ENCODE measurements at places on chromosomes 13 and 19. TPM values are rescaled to one million over a fixed set of nuclear protein-coding genes. Genes with fewer than 3 reads are reported as not detected.

KLK4 gene
- total RNA-seq: not detected

SHC2 gene
- total RNA-seq: 12.4 TPM

DNA sequence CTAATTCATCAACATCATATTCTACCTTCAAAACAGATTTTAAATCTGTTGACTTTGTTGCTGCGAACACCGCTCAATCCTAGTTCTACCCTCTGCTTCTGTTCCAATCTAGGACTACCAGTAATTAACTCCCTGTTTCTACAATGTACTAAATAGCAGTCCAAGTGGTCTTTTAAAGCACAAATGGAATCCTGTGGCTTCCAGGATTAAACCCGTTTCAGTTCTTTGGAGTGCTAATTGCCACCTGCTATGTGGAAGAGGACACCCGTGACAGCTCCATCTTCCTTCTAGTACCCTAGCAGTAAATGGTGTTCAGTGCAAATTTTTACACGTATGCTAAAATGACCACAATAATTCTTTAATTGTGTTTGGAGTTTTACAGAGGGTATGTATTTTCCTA, 232.1 kb downstream of the TDRD3 start:
- H3K27me3 ChIP-seq: no peaks in the 10 kb centered on the region
- no peak for DNase-seq
- H3K4me1 ChIP-seq: no peaks in the 10 kb centered on the region
- no peak overlapping the region for H3K4me3 ChIP-seq

GFY gene
- not detected for total RNA-seq

DNA sequence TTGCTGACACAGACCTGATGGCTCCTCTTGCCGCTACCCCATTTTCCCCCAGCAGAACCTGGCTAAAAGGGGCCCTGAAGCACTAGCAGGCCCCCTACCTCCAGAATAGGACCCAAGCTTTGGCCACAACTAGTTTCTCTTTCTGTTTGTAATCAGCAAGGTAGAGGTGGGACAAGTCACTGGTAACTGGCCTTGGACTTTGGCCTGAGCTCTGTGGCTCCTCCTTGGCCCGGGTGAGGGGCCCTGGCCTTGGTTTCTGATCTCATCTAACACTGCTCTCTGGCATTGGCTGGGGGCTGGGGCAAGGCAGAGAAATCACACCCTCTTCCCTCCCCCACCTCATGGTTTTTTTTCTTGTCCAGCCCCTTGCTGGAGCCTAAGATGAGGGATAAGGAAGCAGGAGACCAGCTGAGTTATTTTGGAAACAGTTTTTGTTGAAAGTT, 2.1 kb downstream of the CALM3 start:
- H3K27me3 ChIP-seq: no peaks in the 10 kb centered on the region
- peaks cover 32% of the 10 kb centered on the region for H3K4me1 ChIP-seq
- peak overlapping the region; percentile 100 for H3K4me3 ChIP-seq
- H3K36me3 ChIP-seq: peaks cover 32% of the 10 kb centered on the region
- no peak overlapping the region for H3K27ac ChIP-seq
- no peak for DNase-seq

MAST1 gene
- total RNA-seq: 0.15 TPM

WASF3 gene
- total RNA-seq: 9.4 TPM

DNA sequence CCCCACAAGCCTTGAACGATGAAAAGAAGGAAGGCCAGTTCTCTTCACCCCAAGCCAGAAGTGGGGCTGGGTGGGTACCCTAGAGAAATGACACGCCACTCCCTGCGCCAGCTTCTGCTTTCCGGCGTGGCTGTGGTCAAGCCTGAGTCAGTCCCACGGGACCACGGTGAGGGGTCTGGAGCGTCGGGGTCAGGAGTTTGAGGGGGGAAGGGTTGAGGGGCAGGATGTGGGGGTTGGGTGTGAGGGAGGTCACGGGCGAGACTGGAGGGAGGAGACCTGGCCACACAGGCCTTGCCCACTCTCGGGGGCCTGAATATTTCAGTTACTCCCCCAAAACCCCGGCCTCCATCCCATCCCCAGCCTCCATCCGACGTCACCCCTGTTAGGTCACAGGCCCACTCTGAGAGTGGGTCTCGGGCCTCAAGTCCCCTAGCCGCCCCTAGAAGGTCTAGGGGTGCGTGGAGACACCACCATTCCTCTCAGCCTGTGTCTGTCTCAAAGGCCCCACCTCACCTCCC, 500 bp upstream of the IFI30 start:
- H3K4me3 ChIP-seq: peak overlapping the region; percentile 52
- H3K27ac ChIP-seq: peak overlapping the region; percentile 79

OR4F17 gene
- not detected for total RNA-seq

DNA sequence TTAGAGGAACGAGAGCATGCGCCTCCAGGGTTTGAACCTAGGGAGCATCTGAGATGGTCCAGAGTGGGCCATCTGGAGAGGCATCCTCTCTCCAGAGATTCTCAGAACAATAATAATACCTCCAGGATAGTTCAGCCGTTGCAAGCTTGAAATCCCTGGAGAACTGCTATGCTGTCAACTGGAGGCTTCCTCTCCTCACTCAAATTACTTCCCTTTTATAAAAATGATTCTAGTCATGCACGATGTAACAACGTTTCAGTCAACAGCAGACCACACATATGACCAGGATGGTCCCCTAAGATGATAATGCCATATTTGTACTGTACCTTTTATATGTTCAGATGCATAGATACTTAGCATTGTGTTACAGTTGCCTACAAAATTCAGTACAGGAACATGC, 108.7 kb downstream of the SHISA2 start:
- DNase-seq: no peak
- no peak overlapping the region for H3K27ac ChIP-seq
- H3K4me3 ChIP-seq: no peak overlapping the region
- H3K36me3 ChIP-seq: no peaks in the 10 kb centered on the region
- H3K27me3 ChIP-seq: peaks cover 20% of the 10 kb centered on the region

COMP gene
- total RNA-seq: 0.55 TPM

C19orf33 gene
- 2.9 TPM for total RNA-seq

DNA sequence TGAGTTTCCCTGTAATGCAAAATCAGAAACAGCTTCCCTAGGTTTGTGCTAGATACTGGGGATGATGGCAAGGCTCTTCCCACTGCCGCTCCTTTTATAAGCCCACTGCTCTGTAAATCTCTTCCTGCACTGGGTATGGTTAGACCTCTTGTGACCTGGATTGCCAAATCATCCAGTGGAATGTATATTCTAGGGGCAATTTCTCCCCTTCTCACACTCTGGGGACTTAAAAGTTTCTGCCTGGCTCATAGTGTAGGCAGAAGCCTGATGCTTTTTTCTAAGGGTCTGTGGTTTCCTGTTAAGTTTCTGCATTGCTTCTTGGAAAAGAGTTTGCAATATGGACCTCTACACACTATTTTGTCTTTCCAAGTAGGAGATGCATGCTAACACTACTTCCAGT, 1582.0 kb upstream of the PCDH20 start:
- DNase-seq: no peak
- no peaks in the 10 kb centered on the region for H3K36me3 ChIP-seq
- H3K4me1 ChIP-seq: no peaks in the 10 kb centered on the region
- no peak overlapping the region for H3K4me3 ChIP-seq

HPN gene
- total RNA-seq: 3.1 TPM

- H3K27me3 ChIP-seq: peaks cover 9% of the 10 kb centered on the region
- H3K4me1 ChIP-seq: peaks cover 25% of the 10 kb centered on the region
- no peak for DNase-seq
- H3K36me3 ChIP-seq: no peaks in the 10 kb centered on the region
- H3K4me3 ChIP-seq: no peak overlapping the region
Observed at GRCh38 chr19:844546-844971, 3.8 kb downstream of the PRTN3 start.

DNA sequence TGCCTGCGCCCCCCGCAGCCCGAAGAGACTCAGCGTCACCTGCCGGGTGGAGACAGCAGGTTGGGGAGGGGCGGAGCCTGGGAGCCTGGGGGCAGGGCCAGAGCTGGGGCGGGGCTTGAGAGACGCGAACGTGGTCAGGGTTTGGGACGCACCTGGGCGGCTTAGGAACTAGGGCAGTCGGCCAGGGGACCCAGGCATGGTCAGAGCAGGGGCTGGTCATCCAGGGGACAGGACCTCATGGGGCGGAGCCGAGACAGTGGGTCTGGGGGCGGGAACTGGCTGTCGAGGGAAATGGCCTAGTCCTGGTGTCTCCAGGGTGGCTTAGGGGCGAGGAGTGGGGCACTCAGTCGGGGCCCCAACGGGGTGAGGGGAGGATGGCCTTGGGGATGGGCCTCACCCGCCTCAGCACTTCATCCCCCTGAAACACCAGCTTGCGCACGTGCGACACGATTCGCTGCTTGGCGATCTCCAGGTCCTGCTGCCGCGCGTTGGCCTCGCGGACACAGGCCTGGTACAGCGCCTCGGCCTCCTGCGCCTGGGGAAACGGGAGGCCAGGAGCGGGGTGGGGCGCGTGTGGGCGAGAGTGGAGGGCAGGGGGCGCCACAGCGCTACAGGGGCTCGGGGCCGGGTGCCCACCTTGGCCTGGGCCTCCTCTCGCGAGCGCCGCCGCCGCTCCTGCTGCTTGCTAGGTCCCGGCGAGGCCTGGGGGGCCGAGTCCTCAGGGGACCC, 5.8 kb downstream of the GMIP start:
- H3K27ac ChIP-seq: no peak overlapping the region
- no peaks in the 10 kb centered on the region for H3K27me3 ChIP-seq

CLEC4M gene
- not detected for total RNA-seq

AMH gene
- 0.32 TPM for total RNA-seq

GRCh38 chr19:46674416-46675178, 13.6 kb upstream of the DACT3 start:
- H3K36me3 ChIP-seq: peaks cover 68% of the 10 kb centered on the region
- no peak overlapping the region for H3K4me3 ChIP-seq
- H3K27ac ChIP-seq: no peak overlapping the region
- no peak for DNase-seq

DNA sequence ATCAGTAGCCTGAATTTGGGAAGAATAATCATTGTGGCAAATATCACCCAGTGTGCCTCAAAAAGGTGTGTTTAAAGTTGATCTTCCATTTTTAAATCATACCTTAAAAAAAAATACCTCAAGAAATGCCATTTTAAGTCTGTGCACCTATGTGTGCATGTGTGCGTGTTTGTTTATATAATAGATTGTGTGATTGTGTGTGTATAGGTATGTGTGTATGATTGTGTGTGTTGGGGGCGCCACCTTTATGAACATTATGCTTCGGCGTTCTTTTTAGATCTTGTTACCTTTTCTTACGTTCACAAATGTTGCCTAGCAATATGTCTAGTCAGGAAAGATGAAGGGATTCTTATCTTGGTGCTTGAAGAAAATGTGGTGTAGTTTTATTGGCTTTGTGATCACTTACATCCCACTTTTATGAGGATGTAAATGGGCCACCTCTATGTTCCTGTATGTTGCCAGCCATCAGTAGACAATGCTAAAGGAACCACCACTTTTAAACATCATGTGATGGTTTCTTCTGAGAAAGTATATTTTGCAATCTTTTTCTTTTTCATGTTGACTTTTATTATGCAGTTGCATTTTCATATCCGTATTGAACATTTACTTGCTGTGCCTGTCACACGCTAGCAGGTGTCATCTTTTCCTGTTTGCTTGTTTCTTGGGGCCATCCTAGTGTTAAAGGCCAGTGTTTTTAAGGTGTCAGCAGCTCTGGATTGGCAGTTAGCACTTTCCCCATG, 2.2 kb upstream of the IRS2 start:
- no peak for DNase-seq
- no peak overlapping the region for H3K4me3 ChIP-seq
- peaks cover 3% of the 10 kb centered on the region for H3K36me3 ChIP-seq
- H3K27ac ChIP-seq: no peak overlapping the region

- no peak overlapping the region for H3K4me3 ChIP-seq
- no peaks in the 10 kb centered on the region for H3K36me3 ChIP-seq
- no peaks in the 10 kb centered on the region for H3K27me3 ChIP-seq
- peaks cover 51% of the 10 kb centered on the region for H3K4me1 ChIP-seq
Observed at GRCh38 chr19:19417628-19418245, 12.3 kb downstream of the GATAD2A start.

- peaks cover 47% of the 10 kb centered on the region for H3K27me3 ChIP-seq
- no peaks in the 10 kb centered on the region for H3K36me3 ChIP-seq
- H3K4me3 ChIP-seq: no peak overlapping the region
Observed at GRCh38 chr19:46232938-46233621, 3.5 kb downstream of the IGFL1 start.

- peaks cover 32% of the 10 kb centered on the region for H3K4me1 ChIP-seq
- H3K27me3 ChIP-seq: no peaks in the 10 kb centered on the region
- DNase-seq: peak; percentile 89
Observed at GRCh38 chr19:46713781-46714443, 3.0 kb downstream of the PRKD2 start.

LILRB2 gene
- 3.1 TPM for total RNA-seq

- H3K4me3 ChIP-seq: no peak overlapping the region
- H3K27ac ChIP-seq: no peak overlapping the region
- H3K27me3 ChIP-seq: no peaks in the 10 kb centered on the region
- DNase-seq: no peak
- H3K36me3 ChIP-seq: no peaks in the 10 kb centered on the region
- H3K4me1 ChIP-seq: peaks cover 16% of the 10 kb centered on the region
Observed at GRCh38 chr19:29983568-29983967, 41.5 kb downstream of the URI1 start.

DNA sequence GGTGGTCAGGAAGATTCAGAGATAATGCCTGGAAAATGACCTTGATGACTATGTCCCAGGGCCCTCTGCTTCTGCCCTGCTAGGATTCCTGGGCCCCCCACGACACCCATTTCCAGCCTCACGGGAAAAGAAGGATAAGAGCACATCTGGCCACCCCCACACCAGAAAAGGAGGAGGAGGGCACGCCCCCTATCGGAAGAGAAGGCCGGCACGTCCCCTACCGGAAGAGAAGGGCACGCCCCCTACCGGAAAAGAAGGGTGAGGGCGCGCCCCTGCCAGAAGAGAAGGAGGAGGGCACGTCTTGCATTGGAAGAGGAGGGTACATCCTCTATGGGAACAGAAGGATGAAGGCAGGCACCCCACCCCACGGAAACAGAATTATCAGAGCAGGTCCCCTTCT, 84.3 kb downstream of the IER2 start:
- H3K4me3 ChIP-seq: no peak overlapping the region
- DNase-seq: peak; percentile 18
- H3K27me3 ChIP-seq: peaks cover 20% of the 10 kb centered on the region
- H3K27ac ChIP-seq: no peak overlapping the region

MEF2B gene
- total RNA-seq: 0.95 TPM

DNA sequence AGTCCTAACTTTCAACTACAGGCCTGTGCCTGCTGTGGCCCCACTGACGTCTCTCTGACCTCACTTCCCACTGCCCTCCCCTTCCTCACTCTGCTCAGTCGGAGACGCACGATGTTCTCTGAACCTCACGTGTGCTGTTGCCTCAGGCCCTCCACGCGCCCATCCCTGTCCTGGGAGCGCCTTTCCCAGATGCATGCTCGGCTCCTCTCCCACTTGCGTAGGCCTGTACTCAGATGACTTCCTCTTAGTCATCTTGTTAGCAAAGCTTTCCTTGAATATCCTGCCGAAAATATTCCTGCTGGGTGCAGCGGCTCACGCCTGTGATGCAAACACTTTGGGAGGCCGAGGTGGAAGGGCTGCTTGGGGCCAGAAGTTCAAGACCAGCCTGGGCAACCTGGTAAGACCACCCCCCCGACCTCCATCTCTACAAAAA, 9.3 kb upstream of the SYT5 start:
- H3K4me1 ChIP-seq: no peaks in the 10 kb centered on the region
- peak; percentile 60 for DNase-seq
- H3K27me3 ChIP-seq: peaks cover 9% of the 10 kb centered on the region
- H3K4me3 ChIP-seq: no peak overlapping the region
- H3K36me3 ChIP-seq: no peaks in the 10 kb centered on the region

ZSCAN1 gene
- total RNA-seq: not detected

GRCh38 chr19:10270616-10271394, at the start of gene ICAM1:
Gene ICAM1, plus strand, starts transcription at chr19:10271120. Its CDS starts 40 bp downstream, at chr19:10271160.
- DNase-seq: peak; percentile 88
- peak within 1 kb of the TSS; percentile 90 for H3K27ac ChIP-seq
- H3K4me3 ChIP-seq: peak within 1 kb of the TSS; percentile 64
- peaks cover 4% of the 10 kb centered on the region for H3K36me3 ChIP-seq
- peaks cover 3% of the 10 kb centered on the region for H3K27me3 ChIP-seq

ZNF208 gene
- total RNA-seq: 31.0 TPM

Measured in heart right ventricle (tissue), 16 donors.